ENCODE measurements at places on chromosomes 13 and 19. TPM values are rescaled to one million over a fixed set of nuclear protein-coding genes. Genes with fewer than 3 reads are reported as not detected.

- no peak for DNase-seq
These were observed 1199.9 kb upstream of the SPRY2 start for GRCh38 chr13:81540777-81541176.

DNA sequence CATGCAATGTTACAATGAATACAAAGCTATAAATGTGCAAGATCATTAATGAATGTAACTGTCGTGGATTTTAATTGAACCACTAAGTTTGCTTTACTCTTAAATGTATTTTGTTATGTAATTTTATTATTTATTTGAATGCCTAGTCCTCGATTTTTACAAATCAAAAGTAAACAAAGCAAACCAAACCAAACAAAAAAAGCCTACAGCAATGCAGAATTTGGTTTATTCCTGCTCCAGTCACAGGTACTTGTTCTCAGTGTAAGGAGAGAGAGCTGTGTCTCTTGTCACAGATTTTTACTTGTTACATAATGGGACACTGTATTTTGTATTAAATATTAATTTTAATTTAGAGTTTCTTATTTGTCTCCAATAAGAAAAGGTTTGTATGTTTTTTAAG is 584.3 kb upstream of the SLITRK6 start:
- no peak for DNase-seq

DNA sequence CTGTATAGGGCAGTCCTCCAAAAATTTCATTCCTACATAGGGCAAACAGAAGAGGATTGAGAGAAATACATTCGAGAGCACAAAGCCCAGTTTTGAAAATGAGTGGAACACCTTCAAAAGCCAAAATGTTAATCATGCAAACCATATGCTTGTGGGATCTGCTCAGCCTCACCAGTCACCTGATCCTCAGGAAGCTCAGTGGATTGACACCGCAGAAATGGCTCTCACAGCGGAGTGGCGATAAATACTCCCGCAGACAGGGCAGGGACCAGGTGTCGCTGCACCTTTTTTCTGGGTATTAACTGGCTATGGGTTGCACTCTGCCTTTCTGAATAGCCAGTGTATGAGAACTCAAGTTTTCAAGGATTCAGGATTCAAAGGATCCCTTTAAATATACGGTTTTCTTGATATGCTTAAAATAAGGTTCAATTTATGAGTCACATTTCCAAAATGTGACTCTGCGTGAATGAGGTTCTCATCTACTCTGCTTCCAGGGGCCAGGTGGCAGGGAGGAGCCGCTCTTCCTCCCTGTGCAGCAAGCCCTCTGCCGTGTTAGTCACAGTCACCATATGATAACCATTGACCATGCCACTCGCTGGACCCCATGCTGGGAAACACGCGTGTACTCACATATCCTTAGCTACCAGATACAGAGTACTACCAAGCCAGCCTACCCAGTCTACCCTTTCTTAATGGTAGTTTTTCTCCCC is 18.3 kb upstream of the DHRS12 start:
- DNase-seq, result peak; percentile 29

- DNase-seq, result no peak
These were observed 978.7 kb downstream of the SLITRK5 start for GRCh38 chr13:88649855-88650254.

DNA sequence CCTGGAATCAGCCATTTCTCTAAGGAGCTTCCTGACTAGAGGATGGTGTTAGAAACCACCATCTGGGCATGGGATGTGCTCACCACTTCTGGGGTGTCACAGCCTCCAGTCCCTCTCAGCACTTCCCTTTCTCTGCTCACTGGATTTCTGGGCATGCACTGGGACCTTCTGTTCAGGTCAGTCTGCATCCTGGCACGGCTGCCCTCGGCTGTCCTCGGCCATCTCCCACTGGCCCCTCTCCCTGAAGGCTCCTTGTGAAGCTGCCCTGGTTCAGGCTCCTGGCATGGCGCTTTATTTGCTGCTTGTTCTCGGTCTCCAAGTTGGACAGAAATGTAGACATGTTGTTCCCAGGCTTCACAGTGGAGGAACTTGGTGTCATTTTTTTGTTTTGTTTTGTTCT is 60.0 kb downstream of the TEX29 start:
- no peak for DNase-seq

GRCh38 chr19:35117116-35117515 is 1.5 kb downstream of the FXYD3 start:
- no peak for DNase-seq

- no peak for DNase-seq
These were observed 12.4 kb downstream of the SBNO2 start for GRCh38 chr19:1161716-1162115.

DNA sequence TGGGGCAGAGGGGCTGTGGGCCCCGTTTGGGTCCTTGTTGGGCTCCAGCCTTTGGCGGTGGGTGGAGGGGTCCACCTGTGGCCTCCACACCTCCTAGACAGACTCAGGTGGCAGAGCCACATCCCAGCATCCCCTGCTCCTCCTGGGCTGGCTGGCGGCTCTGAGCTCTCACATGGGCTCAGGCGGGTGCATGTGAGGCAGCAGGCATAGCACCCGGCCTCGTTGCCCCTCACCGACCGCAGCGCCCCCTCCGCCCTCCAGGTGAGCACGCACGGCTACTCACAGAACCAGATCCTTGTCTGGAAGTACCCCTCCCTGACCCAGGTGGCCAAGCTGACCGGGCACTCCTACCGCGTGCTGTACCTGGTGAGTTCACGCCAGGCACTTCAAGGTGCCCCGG is 5.9 kb upstream of the TEKTIP1 start:
- DNase-seq, result no peak

The FAM83E gene
- total RNA-seq, result not detected

The RASA3 gene
- 17.1 TPM for total RNA-seq

The STXBP2 gene
- 6.2 TPM for total RNA-seq

The SHISA7 gene
- not detected for total RNA-seq

The CGB5 gene
- not detected for total RNA-seq

Measured in sigmoid colon (tissue), 7 donors.